ENCODE measurements at places on chromosomes 12 and 14. TPM values are rescaled to one million over a fixed set of nuclear protein-coding genes. Genes with fewer than 3 reads are reported as not detected.

The HOXC9 gene
- 10.6 TPM for total RNA-seq

The ADAMTS20 gene
- total RNA-seq, result not detected

The SSTR1 gene
- not detected for total RNA-seq

The AMDHD1 gene
- total RNA-seq, result 2.8 TPM

The KRT6C gene
- not detected for total RNA-seq

The KCNH3 gene
- 2.8 TPM for total RNA-seq

The TUBA1B gene
- 2,553 TPM for total RNA-seq

The PPTC7 gene
- 17.5 TPM for total RNA-seq

The CCDC60 gene
- not detected for total RNA-seq

The RIN3 gene
- total RNA-seq, result 23.5 TPM

The KITLG gene
- total RNA-seq, result 8.9 TPM

The DPF3 gene
- total RNA-seq, result 0.27 TPM

The CRY1 gene
- 23.5 TPM for total RNA-seq

The FGF23 gene
- not detected for total RNA-seq

The ACVRL1 gene
- total RNA-seq, result 0.07 TPM

The CDKL1 gene
- 2.2 TPM for total RNA-seq

The OR11H7 gene
- not detected for total RNA-seq

The KRT1 gene
- not detected for total RNA-seq

The MARS1 gene
- 225 TPM for total RNA-seq

The KCNC2 gene
- not detected for total RNA-seq

The CCDC88C gene
- 6.2 TPM for total RNA-seq

The IFNG gene
- not detected for total RNA-seq

The IFT81 gene
- 20.1 TPM for total RNA-seq

The RHEBL1 gene
- total RNA-seq, result 6.3 TPM

The PTPN6 gene
- total RNA-seq, result 10.3 TPM

The GUCY2C gene
- 0.01 TPM for total RNA-seq

The MED6 gene
- 55.2 TPM for total RNA-seq

The EMC9 gene
- 60.6 TPM for total RNA-seq

The CCDC184 gene
- 2.5 TPM for total RNA-seq
